ENCODE measurements at places on chromosomes 11 and 22.

DNA sequence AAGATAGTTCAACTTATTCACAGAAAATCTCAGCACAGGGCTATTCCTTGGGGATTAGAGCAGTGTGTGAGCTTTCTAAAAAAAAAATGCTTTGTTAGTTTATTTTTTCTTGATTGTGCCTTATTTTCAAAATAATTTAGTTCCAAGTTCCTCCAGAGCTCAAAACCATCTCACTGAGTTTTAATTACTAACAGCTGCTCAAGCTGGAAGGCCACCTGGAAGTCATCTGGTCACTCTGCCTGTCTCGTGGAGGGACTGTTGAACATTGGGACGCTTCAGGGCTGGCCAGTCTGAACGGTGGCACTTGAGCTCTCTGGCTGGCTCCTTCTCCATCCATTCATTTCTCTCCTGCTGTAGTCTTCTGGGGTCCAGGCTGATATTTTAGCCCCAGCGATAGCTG is 4.0 kb downstream of the OR51E1 start:
- no peak for DNase-seq

- DNase-seq: no peak
Measured at GRCh38 chr11:107882095-107882820, 23.7 kb upstream of the SLC35F2 start.

DNA sequence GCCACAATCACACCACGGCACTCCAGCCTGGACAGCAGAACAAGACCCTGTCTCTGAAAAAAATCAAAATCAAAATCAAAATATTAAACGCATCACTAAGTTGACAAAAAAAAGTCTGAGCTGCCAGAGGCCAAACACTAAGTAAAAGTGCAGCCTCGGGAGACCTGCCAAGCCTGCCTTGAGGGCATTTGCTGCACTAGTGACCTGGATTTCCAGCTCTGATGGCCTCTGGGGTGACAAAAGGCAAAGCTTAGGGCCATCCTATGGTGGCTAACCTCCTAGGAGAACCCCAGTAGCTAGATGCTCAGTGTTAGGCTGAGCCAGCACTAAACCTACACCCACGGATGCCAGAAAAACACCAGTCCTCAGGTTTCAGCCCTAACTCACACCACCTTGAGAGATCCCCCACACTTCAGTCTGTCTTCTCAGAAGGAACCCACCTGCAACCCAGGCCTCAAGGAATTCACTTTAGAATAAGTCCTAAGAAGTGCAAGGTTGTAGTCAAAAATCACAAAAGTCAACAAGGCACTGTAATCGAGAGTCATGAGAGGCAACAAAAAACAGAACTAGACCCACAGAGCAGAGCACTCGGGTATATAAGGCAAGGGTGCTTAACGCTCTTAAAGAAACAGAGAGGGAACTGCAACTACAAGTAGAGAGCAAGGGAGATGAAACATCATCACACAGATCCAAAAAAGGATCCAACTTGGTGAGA is 28.6 kb downstream of the GNB1L start:
- DNase-seq: no peak

GRCh38 chr22:37115032-37115431 is 5.5 kb upstream of the TMPRSS6 start:
- no peak for DNase-seq

GRCh38 chr22:23384431-23384830 is 195.7 kb downstream of the IGLL1 start:
- DNase-seq: no peak

GRCh38 chr11:16279524-16279923 is 76.8 kb downstream of the SOX6 start:
- no peak for DNase-seq

GRCh38 chr11:119356349-119357031 is 10.0 kb upstream of the MFRP start:
- DNase-seq: peak; percentile 86

DNA sequence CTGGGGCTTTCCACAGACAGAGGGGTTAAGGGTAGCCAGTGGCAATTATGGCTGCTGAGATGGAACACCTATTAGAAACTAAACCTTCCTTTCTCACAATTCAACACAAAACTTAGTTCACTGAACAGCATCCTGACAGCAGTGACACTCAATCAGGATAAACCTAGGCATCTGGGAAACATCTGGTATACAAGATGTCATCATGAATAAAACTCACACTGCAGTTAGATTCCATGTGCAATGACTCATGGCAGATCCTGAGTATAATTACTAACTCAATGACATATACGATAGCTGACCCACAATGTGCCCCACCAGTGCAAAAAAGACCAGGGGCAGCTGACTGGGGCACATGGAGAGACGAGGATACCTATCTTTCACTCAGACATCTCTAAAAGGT is 17.7 kb downstream of the RBFOX2 start:
- no peak for DNase-seq

GRCh38 chr11:62171261-62171723 is 18.7 kb upstream of the SCGB1D1 start:
- DNase-seq: peak; percentile 71

GRCh38 chr11:119029340-119030028 is 1.2 kb downstream of the SLC37A4 start:
- peak; percentile 26 for DNase-seq

DNA sequence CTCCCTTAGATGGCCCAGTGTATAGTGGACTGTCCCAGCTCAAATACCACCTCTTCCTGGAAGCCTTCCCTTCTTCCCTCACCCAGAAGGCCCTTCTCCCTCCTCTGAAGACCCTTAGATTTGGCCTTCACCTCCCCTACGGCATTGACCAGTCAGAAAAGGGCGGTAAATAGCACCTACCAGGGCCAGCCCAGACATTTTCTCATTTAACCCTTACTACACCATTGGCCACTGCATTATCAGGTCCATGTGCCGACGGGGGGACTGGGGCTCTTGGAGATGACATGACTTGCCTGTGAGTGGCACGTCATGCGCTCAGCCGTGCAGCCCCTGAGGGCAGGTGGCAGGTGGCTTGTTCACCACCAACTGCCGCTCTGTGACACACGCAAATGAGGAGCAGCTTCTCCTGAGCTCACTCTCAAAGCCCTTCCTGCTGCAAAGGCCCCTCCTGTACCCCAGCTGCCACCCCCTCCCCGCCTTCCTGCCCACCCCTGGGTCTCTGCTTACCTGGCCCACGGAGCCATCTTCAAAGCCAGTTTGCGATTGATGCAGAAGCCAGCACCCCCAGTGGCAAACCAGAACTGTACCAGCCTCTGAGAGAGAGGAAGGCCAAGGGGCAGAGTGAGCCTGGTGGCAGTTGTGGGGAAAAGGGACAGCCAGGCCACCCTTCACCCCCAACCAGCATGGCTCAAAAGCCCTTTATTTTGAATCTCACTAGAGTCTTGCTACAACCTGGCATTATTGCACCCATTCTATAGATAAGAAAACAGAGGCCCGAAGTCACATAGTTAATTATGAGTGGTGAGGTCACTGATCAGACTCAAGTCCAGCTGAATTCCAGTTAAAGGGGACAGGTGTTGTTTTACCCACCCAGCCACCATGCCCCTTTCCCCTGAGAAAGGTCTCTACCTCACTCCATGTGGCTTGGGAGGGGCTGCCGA is 9.5 kb downstream of the MFNG start:
- DNase-seq: no peak

GRCh38 chr11:115256397-115257197 is 247.6 kb downstream of the CADM1 start:
- no peak for DNase-seq

DNA sequence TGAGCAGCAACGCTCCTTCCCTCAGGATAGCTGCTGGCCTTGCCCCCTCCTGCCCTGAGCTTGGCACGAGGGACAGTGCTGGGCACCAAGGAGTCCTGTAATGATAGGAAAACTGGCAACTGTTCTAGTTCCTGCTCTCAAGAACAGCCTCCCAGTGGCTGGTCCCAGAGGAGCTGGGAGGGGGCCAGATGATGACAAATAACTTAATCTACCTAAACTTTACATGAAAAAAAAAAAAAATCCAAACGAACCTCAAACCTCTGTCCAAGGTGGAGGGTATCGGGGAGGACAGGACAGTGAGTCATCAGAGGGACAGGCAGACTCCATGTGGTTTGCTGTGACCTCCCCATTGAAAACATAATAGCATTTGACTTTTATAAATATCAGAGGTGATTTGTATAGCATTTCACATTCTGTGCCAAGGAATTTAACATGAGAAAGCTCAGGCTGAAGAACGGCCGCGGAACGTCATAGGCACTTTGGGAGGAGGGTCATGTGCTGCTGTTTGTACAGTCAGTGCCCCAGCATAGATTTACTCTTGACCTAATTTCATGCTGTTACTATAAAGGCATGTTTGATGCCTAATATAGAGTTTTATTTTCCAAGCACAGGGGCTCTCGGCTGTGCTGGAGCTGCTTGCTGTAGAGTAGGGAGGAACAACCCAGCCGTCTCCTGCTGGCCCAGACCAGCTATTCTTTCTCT is 98.2 kb upstream of the NNMT start:
- no peak for DNase-seq

DNA sequence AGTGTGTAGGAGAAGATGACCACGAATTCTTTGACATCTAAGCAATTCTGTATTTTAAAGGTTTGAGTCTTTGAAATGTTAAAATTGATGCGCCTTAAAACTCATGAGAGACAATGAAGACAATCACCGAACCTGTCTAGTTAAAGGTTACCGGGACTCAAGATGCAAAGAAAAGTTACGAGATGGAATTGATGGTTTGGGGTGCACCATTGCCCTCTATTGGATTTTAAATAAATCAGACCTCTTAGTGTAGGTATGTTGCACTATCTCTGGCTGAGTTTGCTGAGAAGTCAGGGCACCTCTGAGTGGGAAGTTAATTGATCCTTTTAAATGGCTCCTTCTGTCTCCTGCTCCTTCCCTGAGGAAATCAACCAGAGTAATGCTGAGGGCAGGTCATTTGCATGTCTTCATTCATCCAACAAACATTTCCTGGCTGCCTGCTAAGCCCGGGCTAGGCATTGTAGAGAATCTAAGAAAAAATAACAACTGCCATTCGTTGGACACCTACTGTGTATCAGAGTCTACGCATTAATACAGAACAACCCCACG is 19.4 kb upstream of the TMA7B start:
- no peak for DNase-seq

- DNase-seq: no peak
Measured at GRCh38 chr11:126993599-126993998, 7.0 kb downstream of the KIRREL3 start.

DNA sequence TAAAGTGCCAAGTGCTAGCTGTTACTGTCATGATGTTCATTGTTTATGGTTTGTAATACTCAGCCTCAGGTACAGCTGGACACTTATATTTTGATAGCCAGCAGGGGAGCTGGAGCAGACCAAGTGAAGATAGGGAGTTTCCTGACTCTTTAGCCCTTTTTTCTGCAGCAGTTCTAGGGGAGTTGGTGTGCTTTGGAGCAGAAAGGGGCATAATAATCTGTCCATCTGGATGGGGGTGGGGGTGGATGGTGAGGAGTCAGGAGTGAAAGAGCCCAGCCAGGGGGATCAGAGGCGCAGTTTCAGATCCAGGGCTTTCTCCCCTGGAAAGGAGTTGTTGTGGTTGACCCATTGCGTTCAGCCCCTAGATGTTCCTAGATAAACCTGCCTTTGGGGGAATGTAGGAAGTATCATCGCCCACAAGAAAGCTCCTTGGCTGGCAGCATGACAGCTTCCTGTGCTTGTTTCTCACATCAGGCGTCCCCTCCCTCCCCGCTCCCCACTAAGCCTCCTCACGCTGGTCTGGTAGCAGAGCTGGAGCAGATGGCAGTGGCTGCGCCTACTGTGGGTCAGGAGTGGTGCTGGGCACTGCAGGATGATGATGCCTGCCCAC is 41.9 kb downstream of the MED15 start:
- peak; percentile 54 for DNase-seq

- DNase-seq: no peak
Measured at GRCh38 chr11:19878520-19878919, 165.9 kb downstream of the NAV2 start.

- DNase-seq: no peak
Measured at GRCh38 chr11:96021901-96022650, 98.2 kb upstream of the MTMR2 start.

- no peak for DNase-seq
Measured at GRCh38 chr11:31699066-31699465, 112.1 kb downstream of the PAX6 start.

GRCh38 chr22:33005476-33005875 is 52.7 kb downstream of the SYN3 start:
- DNase-seq: no peak

DNA sequence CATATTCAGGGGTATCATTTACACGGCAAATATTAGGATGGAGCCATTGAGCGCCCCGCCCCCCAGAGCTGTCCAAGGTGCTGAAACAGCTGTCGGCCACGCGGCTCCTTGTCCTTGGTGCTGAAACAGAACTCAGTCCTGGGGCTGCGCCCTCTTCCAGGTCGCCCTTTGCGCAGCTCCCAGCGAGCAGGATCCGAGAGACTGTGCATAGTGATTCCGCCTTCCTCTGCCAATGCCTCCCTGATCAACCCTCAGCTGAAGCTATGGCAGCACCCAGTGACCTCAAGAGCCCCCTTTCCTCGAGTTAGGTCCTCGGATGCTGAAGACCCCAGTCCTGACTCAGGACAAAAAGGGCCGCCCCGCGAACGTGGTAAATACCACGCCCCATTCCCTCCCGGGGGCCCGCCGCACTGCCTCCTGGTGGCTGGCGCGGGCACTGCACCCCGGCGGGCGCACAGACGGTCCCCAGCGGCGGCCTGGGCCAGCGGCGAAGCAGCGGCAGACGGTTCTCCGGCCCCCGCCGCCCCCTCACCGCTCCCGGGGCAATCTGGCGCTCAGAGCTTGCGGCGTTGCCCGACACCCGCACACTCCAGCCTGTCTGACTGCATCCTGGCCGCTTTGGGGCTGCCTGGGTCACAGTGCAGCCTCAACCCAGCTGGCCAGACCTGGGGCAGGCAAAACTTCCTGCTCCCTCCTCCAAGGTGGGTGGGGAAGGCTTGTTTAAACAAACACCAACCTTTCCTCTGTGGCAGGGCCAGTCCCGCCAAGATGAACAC is 13.4 kb downstream of the SYT7 start:
- peak; percentile 42 for DNase-seq

- DNase-seq: no peak
Measured at GRCh38 chr11:86636275-86636674, 36.1 kb downstream of the ME3 start.

DNA sequence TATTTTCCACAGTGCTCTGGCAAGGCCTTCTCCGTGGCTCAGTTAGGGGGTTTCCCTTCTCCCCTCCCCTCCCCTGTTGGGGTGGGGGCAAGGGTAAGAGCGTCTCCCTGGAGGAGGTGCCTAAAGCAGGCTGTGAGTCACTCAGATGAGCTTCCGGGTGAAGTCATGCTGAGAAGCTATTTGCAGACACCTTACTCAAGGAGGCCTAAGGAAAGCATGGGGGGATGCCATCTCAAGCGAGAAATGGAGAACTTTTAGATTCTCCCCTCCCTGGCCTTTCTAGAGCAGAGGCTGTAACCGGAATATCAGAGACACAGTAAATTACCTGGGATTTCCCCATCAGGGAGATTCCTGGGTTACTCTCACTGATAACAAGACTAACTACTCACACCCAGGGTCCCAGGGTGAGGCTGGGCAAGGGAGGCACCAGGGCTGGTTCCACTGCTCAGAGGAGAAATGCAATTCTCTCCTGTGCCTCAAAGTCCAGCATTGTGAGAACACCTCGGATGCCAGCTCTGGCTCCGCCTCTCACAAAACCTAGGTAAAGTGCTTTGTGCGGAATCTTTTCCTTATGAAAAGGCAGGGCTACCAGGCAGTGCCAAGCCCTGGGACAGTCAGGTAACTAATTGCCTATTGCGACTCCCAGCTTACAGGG is 123.6 kb downstream of the ABTB2 start:
- DNase-seq: no peak

GRCh38 chr22:25085930-25086901 is 113.4 kb upstream of the CRYBB3 start:
- DNase-seq: no peak

All from head of caudate nucleus (tissue), 42 donors.